GM13977 (cell line): ENCODE measurements at places on chromosomes 5 and 9.

GRCh38 chr5:129246088-129246487 lies 151.5 kb downstream of the ISOC1 start:
- no peak for DNase-seq

DNA sequence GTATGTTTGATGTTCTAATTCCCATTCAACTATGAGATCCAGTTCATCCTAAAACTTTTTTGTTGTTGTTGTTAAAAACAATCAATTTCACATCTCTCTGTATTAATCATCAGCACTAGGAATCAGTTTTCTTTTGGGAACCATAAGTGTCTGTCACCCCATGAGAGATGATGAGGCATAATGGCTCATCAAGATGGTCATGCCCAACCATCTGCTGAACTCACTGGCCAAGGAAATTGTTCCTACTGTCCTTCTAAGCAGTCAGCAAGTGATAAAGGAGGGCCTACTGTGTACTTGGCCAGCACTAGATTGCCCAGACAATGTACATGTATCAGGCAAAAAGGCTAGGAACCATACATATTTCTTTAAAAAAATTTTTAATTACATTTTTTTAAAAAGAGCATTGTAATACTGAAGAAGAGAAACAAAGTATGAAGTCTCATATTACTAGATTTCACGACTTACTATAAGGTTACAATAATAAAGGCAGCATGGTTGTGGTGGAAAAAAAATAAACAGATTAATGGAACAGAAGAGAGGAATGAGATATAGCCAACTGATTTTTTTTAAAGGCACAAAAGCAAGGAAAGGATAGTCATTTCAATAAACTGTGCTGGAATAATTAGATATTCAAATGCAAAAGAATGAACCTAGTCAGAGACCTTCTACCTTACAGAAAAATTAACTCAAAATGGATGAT lies 458.3 kb downstream of the SPOCK1 start:
- DNase-seq: no peak

DNA sequence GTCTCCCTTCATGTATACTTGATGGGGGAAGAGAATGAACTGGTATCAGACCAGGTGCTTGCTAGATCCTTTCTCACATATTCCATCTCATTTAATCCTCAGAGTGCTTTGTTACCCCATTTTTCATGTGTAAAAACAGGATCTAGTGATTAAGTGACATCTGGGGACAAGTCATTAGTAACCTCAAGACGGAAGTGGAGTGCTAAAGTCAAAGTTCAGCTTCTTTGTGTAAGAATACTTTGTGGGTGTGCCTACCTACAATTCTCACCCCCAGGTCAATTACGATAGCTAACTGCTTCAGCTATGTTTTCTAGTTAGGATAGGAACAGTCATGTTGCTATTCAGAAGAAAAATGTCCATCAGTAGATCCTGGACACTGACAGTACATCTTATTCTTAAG lies 3.1 kb upstream of the FAM120AOS start:
- no peak for DNase-seq

DNA sequence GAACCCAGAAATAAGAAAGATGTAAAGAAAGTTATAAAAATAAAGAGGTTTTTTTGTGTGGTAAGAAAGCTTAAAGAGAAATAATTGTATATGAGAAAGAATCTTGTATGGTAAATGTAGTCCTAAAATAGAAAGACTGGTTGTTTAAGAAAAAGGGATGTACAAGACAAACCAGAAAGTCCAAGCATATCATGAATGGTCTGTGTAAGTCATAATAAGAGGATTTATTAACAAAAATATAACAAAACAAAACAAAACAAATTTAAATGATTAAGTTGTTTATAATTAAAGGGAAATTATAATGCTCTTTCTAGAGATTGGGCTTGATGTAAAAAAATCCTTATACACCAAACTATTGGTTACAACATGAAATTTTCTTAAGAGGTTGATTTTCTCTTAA lies 590.4 kb upstream of the PTGER4 start:
- no peak for DNase-seq

GRCh38 chr9:4090491-4090890 lies 209.4 kb downstream of the GLIS3 start:
- no peak for DNase-seq

DNA sequence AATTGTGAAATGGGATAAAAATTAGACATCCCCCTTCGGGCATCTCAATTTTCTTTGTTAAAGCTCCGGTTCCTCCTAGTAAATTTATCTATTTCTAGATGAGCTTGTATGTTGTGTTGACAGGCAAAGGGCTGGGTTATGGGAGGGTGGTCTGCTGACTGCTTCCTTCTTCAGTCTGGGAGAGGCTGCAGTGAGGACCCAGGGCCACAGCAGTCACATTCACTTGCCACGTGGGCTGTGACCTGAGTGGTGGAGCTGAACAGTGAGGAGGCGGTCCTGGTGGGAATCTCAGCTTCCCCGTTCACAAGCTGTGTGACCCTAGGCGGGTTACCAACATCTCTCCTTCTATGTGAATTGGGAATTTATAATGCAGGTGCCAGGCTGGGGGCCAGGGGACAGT lies 57.5 kb upstream of the RXRA start:
- no peak for DNase-seq

DNA sequence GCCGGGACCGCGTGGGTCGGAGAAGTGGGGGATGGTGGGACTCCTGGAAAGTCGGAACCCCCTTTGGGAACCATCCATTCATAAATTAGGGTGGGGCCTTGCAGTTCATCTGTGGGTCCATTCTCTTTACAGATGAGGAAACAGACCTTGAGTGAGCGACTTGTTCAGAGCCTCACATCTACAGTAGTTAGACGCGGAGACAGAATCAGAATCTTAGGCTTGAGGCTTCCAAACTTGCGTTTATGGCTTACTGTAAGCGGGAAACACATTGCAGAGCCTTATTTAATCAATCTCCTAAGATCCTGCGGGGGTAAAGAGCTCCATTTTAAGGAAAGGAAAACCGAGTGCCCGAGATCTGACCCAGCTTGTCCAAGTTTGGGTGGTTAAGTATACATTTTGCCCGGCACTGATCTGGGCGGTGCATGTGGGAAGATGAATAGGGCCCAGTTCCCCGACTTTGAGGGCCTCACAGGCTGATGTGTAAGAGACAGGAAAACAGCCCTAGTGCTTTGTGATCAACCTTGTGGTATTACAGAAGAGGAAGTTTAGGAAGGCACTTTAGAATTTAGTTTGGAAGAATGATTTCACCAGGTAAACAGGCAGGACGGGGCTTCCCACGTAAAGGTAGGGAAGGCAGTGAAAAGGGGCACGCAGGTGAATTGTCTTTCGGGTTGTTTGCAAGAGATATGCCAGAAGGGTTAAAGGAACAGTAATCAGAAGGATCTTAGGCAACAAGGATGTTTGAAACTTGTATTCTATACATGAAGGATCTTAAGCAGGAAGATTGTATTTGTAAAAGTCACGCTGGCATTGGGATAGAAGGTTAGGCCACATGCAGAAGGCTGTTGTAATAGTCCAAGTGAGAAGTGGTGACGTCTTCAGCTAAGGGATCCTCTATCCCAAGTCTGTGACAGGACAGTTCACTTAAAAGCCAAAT lies 744 bp downstream of the TARS1 start:
- DNase-seq: peak; percentile 12

- no peak for DNase-seq
Measured at GRCh38 chr5:31880449-31880848, 241.5 kb downstream of the PDZD2 start.

- no peak for DNase-seq
Measured at GRCh38 chr9:94675008-94675881, 35.9 kb upstream of the FBP1 start.

- DNase-seq: no peak
Measured at GRCh38 chr5:176342766-176343458, 18.7 kb downstream of the KIAA1191 start.

GRCh38 chr5:32928761-32929160 lies 217.6 kb downstream of the NPR3 start:
- no peak for DNase-seq

DNA sequence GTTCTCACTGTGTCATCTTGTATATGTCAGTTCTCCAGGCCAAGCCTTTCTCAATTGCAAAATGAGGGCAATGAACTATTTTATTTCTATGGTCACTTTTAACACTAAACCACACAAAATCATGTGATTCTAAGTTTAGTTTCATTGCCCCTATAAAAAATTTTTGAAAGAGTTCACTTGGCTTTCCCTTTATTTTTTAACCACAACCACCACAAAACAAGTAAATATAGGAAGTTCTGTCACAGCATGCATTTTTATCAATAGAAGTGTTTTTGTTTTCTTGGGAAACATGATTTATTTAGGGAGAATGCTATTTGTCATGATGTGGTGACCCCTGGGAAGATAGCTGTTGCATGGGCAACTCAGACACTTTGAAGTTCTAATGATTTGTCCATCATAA lies 169.1 kb downstream of the CSNK1G3 start:
- DNase-seq: no peak

DNA sequence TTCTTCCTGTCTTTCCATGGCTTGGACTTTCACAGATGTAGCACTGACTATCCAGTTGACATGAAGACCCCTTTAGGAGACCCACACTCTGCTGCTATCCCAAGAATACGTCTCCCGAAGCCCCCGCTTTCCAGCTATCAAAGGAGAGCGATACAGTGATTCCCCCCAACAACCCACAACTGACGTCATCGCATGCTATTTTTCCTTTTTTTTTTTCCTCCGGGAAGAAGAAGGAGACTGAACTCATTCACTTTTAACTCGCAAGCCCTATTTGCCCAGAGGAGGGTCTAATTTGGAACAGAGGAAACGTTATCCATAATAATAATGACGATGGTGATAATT lies 2.1 kb downstream of the PAPPA start:
- no peak for DNase-seq

DNA sequence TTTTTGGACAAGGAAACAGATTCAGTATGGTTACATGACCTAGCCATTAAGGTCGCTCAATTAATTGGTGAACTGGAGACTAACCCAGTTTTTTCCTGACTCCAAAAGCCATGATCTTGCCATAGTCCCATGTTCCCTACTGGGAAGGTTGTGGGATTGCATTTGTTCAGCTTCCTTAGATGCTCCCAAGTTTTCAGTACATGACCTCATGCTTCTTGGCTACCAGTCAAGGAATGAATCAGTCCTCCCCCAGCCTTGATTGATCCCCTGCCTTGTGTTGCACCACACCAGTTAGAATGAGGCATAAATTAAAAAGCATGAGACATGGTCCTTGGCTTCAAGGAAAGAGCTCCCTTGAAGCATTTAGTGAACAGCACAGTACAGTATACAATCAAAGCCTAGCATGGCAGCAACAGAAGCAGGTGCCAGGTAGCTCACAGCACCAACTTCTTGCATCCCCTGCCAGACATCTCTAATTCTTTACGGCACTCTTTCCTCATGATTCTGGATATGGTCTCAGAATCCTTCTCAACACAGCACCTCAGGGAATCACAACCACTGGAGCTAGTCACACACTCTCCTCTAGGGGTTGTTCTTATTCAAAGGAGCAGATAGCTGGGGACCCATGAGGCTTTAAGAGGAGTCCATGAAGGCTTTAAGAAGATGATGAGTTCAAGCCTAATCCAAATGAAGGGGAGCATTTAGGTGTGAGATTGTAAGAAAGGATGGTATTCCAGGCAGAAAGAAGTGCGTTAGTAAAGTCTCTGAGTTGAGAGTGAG lies 295.5 kb upstream of the CLINT1 start:
- no peak for DNase-seq

DNA sequence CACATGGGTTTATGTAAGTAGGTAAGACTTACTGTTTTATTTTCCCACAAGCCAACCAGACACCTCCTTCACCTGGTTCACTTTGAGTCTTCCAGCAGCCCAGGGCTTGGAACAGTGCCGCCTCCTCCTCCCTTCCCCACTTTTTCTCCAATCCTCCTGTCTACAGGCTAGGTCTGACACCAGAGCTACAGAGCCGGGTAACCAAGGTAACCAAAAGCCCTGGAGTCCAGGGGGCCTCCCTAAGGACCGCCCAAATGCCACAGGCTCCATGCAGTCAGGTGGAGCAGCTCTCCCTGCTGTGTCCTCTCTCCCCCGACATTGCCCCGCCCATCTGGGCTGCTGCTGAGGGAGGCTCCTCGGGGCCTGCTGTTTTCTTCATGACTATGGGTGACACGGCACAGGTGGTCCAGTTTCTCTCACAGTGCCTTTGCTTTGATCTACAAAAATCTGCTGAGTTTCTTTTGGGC lies 138.0 kb upstream of the EFNA5 start:
- DNase-seq: no peak

DNA sequence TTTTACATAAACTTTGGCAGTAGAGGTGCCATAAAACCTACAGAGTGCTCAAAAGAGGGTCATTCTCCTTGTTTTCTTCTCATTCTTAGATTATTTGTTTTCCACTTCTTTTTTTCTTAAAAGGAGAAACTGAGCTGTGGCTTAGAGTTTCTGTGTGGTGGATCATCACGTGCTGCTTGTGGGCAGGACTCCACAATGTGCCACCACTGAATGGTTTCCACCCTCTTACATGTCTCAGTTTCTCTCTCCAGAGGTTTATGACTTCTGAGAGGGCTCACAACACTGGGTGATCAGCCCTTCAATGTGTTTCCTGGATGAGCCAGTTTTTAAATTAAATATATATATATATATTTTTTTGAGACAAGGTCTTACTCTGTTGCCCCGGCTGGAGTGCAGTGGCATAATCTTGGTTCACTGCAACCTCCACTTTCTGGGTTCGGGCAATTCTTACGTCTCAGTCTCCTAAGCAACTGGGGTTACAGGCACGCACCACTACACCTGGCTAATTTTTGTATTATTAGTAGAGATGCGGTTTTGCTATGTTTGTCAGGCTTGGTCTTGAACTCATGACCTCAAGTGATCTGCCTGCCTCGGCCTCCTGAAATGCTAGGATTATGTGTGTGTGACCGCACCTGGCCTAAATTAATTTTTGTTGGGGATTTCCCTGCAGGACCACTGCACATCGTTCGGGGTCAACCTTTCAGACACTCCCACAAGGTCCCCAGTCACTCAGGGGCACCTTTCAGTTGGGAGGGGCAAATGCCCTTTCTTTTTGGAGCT lies 3.1 kb upstream of the UNC13B start:
- DNase-seq: no peak

DNA sequence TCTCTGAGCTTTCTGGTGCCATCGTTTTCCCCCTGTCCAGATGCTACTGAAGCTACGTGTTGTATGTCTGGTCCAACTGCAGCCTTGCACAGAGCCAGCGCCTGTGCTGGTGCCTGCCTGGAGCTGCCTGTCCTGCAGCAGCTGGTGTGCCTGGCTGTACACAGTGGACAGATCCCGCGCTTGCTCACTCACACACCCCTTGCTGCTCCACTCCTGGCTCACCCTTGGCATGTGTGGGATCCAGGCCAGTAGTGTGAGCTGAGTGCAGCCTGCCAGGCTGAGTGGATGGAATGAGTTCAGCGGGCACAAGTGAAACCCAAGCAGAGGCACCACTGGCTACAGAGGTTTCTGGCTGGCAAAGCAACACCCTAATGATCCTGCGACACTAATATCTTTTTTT lies 40.4 kb downstream of the FER start:
- DNase-seq: no peak

GRCh38 chr5:96141749-96142148 lies 180.1 kb upstream of the ELL2 start:
- DNase-seq: no peak
